ENCODE measurements at places on chromosomes 1 and 21.

DNA sequence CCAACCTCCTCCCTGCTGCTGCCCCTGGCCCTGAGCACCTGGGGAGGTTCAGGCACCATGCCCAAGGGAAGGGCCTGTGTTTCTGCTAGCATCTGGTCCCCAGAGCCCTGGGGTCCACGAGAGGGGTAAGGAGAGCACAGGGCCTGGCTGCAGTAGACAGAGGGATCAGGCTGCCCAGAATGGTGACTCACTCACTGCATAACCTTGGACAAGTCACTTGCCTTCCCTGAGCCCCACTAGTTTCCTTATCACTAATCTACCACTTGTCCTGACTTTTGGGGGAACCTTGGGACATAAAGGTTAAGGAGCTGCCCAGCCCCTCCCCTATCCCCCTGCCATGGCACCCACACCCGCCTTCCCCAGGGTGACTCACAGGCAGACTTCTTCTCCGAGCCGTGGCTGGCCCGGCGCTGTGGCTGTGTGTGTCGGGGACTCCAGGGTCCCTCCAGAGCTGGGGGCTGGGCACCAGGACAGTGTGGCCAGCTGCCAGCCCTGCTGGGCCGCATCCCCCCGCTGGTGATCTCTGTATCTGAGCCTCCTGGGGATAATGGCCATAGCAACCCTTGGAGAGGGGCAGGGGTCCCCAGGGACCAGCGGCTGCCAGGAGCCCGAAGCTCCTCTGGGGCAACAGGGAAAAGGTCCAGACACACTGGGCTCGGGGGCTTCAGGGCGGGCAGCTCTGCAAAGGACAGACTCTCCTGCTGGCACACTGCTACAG is 4.0 kb downstream of the ARHGEF19 start:
- DNase-seq = no peak

DNA sequence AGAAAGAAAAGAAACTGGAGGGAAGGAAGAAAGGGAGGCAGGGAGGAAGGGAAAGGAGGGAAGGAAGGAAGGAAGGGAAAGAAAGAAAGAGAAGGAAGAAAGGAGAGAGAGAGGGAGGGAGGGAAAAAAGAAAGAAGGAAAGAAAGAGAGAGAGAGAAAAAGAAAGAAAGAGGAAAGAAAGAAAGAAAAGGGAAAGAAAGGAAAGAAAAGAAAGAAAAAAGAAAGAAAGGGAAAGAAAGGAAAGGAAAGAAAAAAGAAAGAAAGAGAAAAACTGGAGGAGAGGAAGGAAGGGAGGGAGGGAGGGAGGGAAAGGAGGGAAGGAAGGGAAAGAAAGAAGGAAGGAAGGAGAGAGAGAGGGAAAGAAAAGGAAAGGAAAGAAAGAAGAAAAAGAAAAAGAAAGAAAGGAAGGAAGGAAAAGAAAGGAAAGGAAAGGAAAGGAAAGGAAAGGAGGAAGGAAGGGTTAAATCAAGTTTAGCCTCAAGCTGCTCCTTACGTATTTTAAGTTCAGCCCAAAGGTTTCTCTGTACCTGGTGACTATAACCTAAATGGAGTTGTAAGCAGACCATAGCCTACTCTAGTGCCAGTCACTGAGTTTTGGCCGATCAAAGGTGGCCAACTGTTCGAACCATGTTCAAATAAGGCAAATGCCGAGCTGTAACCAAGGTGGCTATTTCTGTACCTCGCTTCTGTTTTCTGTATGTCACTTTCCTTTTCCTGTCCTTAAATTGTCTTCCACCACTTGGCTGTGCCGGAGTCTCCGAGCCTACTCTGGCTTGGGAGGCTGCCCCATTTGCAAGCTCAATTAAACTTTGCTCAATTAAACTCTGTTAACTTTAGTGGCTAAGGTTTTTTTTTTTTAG is 37.8 kb upstream of the TMPRSS2 start:
- DNase-seq = no peak

GRCh38 chr1:231929311-231929710 is 302.7 kb downstream of the DISC1 start:
- DNase-seq = no peak

- DNase-seq = no peak
Measured at GRCh38 chr1:1260843-1261560, 12.7 kb downstream of the UBE2J2 start.

DNA sequence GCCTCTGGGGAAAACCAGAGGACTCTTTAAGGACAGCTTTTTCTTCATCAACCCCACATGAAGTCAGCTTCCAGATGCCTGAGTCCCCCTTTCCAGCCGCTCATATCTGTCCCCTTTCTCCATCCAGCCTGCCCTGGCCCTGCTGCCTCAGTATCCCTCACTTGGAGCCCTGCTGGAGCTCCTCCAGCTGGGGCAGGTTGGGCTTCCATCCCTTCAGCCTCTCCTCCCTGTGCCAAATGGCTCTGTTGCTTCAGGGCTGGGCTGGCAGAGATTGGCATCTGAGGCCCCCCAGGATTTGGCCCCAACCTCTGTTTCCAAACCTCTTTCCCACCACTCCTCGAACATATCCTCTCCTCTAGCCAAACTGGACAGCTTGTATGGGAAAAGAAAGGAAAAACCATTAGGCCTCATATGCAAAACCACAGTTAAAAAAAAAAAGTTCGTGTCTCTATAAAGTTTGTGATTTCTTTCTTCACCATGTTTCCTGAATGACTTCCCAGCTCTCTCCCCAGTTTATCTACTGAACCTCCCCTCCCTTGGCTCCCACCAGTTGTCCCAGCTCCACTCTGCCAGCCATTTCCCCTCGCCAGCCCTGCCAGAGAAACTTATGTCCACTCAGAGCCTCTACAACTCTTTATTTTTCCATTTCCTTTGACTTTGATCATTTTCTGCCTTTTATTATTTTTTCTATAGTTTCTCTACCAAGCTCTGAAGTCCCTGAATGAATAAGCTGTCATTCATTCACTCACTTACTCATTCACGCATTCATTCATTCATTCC is 217.9 kb downstream of the FOXD2 start:
- DNase-seq = no peak

All from activated T-cell treated with anti-CD3 and anti-CD28 coated beads, Interleukin-2, amount 50 U/mL, for 24 hours (primary cell).